ENCODE measurements at places on chromosomes 3 and 15.

- no peak for DNase-seq
Measured at GRCh38 chr15:63628123-63628822, 31.1 kb downstream of the FBXL22 start.

- DNase-seq = no peak
Measured at GRCh38 chr3:56468184-56469106, at the start of gene ERC2. ERC2 (minus strand) TSS chr3:56468467.

GRCh38 chr15:67680641-67681040, 138.1 kb downstream of the MAP2K5 start:
- DNase-seq = no peak

DNA sequence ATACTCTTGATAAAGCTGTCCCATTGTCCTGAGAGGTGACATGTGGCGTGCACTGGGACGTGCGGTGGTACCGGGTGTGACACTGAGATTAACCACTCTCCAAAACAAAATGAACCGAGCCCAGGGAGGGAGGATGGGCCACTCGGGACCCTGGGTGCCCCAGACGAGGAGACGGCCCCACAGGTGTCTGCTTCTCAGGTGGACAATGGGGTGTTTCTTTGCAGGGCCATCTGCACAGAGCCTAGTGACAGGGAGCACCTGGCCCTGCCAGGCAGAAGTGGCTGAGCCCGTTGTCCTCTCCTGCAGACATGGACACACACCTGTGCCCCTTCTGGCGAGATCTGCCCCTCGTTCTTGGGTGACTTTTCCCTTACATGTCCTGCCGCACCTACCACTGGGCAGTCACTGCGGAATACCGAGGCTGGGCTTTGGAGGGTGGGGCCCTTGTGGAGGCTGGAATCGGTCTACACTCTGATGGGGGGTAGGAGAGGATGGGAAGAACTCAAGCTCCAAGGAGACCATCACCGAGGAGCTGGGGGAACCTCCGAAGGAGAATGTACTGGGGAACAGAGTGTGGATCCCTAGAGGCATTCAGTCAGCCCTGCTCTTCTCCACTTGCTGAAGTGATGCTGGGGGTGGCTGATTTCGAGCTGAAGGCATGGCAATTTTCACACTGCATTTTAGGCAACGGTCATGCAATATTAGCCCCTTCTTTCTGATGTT, 153.5 kb downstream of the ATP10A start:
- no peak for DNase-seq

DNA sequence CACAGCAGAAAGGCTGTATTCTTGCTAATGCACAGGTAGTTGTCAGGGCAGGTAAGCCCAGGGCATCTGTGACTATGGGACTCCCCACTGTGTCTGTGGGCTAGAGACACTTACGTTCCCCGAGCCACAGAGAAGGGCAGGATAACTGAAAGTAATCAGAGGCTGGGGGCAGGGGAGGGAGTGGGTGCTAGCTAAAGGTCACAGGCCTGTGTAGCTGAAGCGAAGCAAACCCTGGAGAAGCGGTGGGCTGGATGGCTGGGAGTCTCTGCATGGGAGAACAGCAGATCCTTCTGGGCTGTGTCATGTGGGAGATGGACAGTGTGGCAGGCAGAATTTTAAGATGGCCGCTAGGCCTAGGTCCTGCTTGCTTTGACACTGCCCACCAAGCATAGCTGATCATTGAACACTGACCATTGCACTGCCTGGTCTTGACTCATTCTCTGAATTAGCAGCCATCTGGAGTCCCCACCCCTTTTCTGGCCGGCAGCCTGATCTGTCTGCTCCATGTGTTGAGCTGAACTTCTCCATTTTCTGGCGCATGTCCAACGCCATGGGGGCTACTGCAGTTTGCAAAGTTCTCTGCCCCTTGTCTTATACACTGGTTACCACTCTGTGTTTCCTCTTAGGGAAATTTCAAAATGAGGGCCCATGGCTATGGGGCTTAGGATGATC, 110.0 kb downstream of the DGKG start:
- DNase-seq = no peak

DNA sequence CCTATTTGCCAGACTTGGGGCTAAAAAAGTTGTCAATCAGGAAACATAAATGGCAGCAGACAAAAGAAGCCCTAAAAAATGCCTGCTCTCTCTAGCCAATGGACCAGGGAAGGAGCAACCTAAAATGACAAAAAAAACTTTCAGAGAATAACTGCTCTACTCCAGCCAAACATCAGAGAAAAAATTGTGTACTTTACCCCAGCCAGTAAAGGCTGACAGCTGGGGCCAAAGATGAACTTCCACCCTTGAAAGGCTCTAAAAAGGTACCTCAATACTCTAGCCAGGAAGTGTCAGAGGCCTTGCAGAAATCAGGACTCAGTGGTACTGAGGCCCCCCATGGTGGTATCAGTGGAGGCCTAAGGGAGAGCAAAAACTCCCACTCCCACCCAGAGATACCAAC, 18.4 kb downstream of the C3orf70 start:
- no peak for DNase-seq

DNA sequence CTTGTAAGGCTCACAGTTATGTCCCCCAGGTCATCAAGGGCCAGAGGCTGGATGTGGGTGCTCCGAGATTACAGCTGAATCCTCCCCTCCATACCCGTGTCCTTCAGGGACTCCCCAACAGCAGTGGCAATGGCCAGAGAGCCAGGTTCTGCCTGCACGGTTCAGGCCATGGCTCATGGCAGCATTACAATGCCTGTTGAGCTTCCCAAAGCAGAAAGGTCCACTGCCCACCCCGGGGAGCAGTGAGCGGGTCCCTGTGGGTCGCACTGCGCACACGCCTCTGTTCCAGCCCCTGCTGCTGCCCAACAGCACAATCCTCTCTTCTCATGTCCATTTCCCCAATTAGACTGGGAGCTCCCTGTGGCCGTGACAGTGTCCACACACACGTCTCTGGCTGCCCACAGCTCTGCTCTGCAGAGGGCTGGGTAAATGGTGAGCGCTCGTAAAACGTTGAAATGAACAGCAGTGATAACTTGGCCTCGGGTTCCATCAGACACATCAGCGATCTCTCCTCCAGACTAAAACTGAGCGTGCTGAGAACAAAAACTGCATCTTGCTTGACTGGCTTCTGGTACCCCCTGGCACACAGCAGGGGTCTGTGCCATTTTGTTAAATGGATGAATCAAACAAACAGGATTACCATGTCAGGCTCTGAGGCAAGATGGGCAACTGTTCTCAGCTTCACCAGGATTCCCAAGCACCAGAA, 80.4 kb downstream of the VGLL4 start:
- no peak for DNase-seq

DNA sequence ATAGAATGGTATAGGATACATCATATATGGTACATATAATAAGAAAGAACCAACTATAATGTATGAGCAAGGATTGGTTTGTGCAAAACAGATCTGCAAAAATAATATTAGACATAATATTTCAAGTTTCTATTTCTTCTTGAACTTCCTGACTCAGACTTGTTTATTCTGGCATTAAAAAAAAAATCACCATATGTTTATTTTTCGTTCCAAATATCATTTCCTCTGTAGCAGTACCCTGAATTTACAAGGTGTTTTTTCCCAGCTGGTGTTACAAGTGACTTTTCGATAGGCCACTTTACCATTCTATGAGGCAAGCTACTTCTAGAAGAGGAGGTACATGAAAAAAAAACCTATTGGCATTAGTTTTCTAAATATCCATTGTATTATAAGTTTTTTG, 785.0 kb downstream of the PDCD6IP start:
- no peak for DNase-seq

- no peak for DNase-seq
Measured at GRCh38 chr3:72434296-72434695, 413.9 kb downstream of the SHQ1 start.

DNA sequence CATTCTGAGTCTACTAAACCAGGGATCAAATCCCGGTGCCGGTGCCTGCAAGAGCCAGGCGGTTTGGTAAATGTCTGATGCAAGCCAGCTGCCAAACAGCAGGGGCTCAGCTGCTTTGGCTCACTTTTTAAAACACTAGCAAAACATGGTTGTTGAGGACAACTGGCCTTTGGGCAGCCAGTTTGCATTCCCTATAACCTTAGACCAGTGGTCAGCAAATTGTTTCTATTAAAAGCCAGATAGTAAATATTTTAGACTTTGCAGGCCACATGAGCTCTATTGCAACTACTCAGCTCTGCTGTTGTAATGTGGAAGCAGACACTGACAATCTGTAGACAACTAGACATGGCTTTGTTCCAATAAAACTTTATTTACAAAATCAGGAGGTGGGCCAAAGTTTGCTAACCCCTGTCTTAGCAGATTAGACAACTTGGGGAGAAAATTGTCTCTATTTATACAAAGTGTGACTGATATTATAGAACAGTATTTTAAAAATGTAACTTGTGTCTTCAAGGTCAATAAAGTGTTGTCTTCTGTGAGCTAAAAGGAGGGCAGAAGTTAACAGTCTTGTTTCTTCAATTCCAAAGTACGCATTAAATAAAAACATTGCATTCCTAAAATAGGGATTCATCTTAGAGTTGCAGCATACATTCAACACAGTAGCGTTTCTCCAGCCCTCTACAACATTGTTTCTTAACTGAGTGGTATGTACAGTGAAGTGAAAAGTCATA, 67.6 kb downstream of the SSUH2 start:
- no peak for DNase-seq

DNA sequence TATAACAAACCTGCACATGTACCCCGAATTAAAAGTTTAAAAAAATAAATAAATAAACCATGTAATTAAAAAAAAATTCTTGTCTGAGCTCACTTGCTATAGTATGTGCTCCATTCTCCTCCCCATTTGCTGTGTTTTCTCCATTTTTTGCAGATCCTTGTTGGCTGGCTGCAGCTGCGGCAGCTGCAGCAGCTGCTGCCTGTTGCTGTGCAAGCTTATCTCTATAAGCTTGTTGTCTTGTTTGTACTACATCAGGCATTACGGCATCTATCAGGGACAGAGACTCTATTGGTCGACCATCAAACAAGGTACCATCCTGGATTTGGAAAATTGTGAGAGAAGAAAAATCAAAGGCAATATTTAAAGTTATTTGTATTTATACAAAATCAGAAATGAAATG, 145.9 kb downstream of the TBL1XR1 start:
- no peak for DNase-seq

DNA sequence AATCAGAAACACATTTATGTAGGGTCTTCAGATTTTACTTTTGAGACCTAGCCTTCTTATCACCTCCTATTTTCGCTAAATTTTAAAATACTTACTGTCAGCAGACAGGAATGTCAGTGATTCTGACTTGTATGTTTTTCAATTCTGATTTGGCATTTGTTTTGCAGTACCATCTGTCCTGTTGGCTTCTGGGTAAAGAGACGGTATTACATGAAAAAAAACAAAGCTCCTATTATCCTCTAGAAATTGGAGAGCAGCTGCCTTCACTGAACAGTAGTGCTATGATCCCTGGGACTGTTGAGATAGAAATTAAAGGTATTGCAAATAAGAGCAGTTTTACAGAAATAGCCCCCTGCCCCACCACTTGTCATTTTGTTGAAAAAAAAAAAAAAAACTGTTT, 8.4 kb downstream of the ARMC8 start:
- no peak for DNase-seq

DNA sequence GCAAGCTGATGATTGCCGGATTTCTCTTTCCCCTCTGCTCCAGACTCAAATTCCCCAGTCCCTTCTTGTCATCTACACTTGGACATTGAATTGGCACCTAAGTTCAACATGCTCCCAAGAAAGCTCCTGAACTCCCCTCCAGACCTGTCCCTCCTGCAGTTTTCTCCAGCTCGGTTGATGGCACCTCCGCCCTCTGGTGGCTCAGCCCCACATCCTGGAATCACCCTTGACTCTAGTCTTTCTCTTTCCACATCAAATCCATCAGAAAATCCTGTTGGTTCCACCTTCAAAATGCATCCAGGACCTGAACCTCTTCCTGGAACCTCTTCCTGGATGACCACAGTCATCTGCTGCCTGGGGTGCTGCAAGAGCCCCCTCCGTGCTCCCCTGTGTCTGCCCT, 60.1 kb downstream of the RASGRF1 start:
- no peak for DNase-seq

GRCh38 chr15:85457392-85457968, 77.1 kb downstream of the AKAP13 start:
- no peak for DNase-seq

- no peak for DNase-seq
Measured at GRCh38 chr3:98563661-98564281, 29.6 kb downstream of the CPOX start.

- no peak for DNase-seq
Measured at GRCh38 chr3:163218336-163218735, 1721.7 kb downstream of the OTOL1 start.

GRCh38 chr3:105916767-105917166, 48.0 kb upstream of the CBLB start:
- no peak for DNase-seq

- peak; percentile 26 for DNase-seq
Measured at GRCh38 chr15:90482124-90483011, 47.4 kb upstream of the CRTC3 start.

GRCh38 chr3:127518456-127519081, 72.0 kb downstream of the TPRA1 start:
- no peak for DNase-seq

DNA sequence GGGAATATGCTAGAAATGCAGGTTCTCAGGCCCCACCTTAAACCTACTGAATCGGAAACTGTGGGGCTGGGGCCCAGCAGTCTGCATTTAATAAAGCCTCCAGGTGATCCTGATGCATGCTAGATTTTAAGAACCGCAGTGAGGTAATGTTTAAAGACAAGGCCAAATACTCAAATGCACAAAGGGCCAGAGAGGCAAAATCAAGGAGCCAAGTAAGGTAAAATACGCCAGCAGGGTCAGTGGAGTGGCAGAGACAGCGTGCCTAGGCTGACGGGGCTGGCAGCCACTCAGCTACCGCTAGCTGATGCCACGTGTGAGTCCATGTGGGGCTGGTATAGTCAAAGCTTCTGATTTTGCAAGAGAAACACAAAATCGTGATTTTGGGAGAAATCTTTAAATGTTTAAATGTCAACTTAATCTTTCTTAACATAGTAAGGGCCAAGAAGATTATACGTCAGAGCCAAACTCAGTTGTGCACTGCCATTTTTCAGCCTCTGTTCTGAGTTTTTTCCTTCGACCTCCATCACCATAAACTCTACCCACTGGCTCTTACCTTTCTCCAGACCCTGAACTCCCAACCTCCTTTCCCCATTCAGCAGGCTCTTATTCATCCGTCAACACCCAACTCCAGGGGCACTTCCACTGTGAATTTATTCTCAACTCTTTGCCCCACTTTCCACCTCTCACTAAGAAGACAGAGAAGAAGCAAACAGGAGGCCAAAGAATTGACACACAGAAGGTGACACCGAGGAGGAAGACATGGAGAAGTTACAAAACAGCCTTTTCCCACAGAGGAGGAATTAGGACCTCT, 136.6 kb upstream of the RAD18 start:
- no peak for DNase-seq

DNA sequence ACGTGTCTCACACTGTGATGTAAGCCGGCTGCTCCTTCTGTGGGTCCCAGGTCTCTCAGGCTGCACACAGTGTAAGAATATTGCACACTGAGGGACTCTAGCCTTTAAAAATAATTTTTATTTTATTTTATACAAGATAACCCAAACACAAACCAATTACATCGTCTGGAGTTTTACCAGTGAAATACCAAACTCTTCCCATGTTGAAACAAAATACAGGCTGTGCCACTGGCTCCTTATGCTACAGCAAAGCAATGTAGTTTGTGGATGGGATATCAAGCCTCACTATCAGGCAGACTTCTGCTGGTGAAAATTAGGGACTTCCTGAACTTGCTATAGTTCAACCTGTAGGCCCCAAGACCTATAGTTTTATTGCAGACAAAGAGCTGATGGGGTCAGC, 311.3 kb upstream of the SLCO3A1 start:
- DNase-seq = no peak

- no peak for DNase-seq
Measured at GRCh38 chr3:52405066-52405465, 39.8 kb downstream of the SEMA3G start.
